ENCODE measurements at places on chromosomes 1 and 21. TPM values are rescaled to one million over a fixed set of nuclear protein-coding genes. Genes with fewer than 3 reads are reported as not detected.

ASCL5 gene
- total RNA-seq = not detected

DCST1 gene
- total RNA-seq = not detected

DNA sequence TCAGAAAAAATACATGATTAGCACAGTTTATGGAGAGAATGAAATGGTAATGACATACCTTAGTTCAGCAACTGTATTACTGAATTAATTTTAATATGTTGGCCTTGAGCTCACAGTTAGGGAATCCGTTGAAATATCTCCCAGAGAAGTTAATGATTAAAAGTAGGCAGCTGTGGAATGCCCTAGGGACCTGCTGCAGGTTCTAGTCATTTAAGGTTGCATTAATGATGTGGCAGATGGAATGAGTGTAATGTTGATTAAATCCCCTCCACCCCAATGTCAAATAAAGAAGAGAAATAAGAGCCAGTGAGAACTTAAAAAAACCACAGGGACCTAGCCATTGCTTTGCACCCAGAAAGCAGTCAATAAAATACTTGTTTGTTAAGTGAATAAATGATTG is 40.3 kb upstream of the TRIM45 start:
- H3K36me3 ChIP-seq = no peaks in the 10 kb centered on the region
- DNase-seq = no peak
- H3K4me1 ChIP-seq = no peaks in the 10 kb centered on the region
- H3K27me3 ChIP-seq = no peaks in the 10 kb centered on the region
- H3K4me3 ChIP-seq = no peak overlapping the region

DNA sequence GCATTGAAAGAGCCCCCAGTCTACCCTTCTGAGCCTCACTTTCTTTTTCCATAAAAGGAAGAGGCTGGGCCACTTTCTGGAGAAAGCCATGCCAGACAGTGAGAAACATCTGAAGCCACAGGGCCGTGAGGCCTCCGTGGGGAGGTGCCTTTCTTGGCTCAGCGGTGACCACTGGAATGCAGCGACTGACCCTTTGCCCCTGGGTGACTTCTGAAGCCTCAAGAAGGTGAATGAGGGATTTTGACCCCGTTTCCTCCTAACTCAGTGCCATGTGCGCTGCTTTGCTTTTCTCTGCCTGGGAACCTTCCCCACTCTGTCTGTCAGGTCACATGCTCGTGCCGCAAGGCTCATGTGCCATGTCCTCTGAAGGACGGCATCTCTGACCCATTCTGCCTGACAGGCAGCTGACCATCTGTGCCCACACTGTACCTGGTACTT is 44.7 kb upstream of the A3GALT2 start:
- no peaks in the 10 kb centered on the region for H3K27me3 ChIP-seq
- H3K36me3 ChIP-seq = no peaks in the 10 kb centered on the region
- H3K4me1 ChIP-seq = no peaks in the 10 kb centered on the region

- H3K4me1 ChIP-seq = no peaks in the 10 kb centered on the region
- H3K4me3 ChIP-seq = no peak overlapping the region
- no peak overlapping the region for H3K27ac ChIP-seq
- no peak for DNase-seq
- no peaks in the 10 kb centered on the region for H3K36me3 ChIP-seq
- no peaks in the 10 kb centered on the region for H3K27me3 ChIP-seq
Observed at GRCh38 chr1:150194381-150195031, 41.4 kb downstream of the ANP32E start.

GRCh38 chr1:3659093-3659492 is 6.8 kb downstream of the TP73 start:
- H3K36me3 ChIP-seq = no peaks in the 10 kb centered on the region
- H3K27me3 ChIP-seq = peaks cover 15% of the 10 kb centered on the region
- no peaks in the 10 kb centered on the region for H3K4me1 ChIP-seq
- H3K27ac ChIP-seq = no peak overlapping the region
- DNase-seq = no peak
- no peak overlapping the region for H3K4me3 ChIP-seq

DNA sequence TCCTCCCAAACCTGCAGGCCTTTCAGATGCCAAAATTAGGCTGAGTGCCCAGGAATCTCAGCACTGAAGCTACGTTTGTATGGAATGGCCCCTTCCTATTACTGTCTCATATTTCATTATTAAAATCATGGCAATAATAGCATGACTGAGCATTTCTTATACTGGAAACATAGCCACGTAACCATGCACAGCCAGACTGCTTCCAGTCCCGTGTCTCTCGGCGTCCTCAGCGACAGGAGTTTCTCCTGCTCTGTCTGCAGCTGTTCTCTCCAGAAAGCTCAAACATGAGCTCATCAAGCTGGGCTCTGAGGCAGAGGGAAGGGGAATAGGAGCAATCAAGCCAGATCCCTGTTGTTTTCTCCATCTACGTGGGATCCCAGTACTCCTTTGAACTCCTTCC is 104.0 kb downstream of the CDC7 start:
- H3K4me3 ChIP-seq = no peak overlapping the region
- H3K27ac ChIP-seq = no peak overlapping the region
- H3K4me1 ChIP-seq = no peaks in the 10 kb centered on the region

- H3K4me1 ChIP-seq = no peaks in the 10 kb centered on the region
- no peak for DNase-seq
- no peaks in the 10 kb centered on the region for H3K27me3 ChIP-seq
- no peak overlapping the region for H3K4me3 ChIP-seq
- H3K36me3 ChIP-seq = no peaks in the 10 kb centered on the region
Observed at GRCh38 chr1:67700692-67701410, 15.8 kb downstream of the GADD45A start.

All from colonic mucosa (tissue), 4 donors.